ENCODE measurements at places on chromosomes 12 and 14.

- no peak for DNase-seq
These were observed 10.6 kb downstream of the SCFD1 start for GRCh38 chr14:30632730-30633129.

- no peak for DNase-seq
These were observed 1.2 kb downstream of the ALDH1L2 start for GRCh38 chr12:105083031-105083430.

DNA sequence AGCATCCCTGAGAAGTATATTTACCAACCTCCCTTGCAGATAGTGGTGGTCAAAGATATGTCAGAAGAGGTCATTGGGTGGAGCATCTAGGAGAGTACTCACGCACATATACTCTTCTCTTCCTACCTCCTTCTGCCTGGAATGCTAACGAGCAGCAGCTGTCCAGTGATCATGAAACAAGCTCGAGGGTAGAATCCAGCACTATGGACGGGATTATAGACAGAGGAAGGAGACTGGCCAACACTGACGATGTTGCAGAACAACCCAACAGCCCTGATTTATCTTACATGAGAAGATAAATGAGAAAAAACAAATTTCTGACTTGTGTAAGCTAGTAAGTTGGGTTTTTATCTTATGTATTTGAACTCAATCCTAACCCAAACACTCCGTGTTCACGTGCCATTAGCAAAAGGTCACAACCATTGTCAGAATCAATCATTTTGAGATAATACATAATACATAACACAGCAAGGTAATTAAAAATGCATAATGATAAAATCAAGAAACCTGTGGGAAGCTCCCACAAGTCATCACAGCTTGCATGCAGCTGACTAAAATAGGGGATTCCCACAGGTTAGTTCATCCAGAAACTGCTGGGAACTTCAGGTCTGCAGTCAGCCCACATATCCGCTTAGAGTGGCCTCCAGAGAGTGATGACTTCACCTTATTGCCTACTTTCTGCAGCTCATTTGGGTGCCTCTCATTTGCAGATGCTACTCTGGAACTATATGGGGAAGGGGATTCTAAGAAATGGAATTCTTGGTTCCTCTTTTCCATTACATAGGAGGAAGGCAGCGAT lies 36.3 kb upstream of the STK38L start:
- DNase-seq, result no peak

DNA sequence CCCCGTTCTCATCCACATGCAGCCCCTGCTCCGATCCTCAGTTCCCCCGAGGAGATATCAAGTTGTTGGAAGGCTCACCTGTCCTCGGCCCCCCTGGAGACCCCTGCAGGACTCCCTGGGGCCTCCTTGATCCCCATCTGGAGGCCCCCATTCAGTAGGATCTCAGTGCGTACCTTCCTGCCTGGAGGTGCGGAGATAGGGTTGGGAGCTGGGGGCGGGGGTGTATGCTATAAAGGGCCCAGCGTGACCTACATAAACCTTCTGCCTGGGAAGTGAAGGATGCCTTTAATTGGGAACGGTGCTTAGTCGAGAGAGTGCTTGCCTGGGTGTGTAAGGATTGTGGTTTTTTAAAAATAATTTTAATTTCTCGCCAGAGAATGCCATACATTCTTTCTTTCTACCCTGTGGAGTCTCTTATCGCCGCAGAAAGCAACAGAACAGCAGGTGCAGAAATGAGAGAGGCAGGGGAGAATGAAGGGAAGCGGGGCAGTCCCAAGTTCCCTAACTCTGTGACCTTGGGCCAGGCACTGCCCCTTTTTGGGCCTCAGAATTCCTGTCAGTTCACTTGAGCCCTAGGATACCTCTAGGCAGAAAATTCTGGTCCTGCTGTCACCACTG lies 153.7 kb downstream of the TSPAN9 start:
- no peak for DNase-seq

DNA sequence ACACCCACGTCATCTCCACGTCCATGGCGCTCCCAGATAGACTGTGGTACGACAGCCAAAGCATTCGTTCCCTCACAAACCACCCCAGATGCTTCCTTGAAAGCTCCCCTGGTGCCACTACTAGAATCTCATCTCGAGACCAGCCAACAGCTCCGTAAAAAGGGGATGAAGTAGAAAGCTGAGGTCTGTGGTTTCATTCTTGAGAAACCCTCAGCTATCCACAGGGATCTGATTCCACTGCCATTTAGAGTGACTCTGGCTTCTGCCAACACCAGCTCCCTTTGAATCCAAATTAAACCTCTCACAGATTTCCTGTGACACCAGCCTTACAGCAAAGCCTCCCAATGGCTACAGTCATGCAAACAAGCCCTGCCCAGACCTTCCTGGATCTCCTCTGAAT lies 18.5 kb upstream of the FOXN3 start:
- DNase-seq, result no peak

GRCh38 chr12:98651328-98651727 lies 6.2 kb downstream of the APAF1 start:
- no peak for DNase-seq

GRCh38 chr12:83573671-83574070 lies 887.0 kb downstream of the TMTC2 start:
- DNase-seq, result no peak

DNA sequence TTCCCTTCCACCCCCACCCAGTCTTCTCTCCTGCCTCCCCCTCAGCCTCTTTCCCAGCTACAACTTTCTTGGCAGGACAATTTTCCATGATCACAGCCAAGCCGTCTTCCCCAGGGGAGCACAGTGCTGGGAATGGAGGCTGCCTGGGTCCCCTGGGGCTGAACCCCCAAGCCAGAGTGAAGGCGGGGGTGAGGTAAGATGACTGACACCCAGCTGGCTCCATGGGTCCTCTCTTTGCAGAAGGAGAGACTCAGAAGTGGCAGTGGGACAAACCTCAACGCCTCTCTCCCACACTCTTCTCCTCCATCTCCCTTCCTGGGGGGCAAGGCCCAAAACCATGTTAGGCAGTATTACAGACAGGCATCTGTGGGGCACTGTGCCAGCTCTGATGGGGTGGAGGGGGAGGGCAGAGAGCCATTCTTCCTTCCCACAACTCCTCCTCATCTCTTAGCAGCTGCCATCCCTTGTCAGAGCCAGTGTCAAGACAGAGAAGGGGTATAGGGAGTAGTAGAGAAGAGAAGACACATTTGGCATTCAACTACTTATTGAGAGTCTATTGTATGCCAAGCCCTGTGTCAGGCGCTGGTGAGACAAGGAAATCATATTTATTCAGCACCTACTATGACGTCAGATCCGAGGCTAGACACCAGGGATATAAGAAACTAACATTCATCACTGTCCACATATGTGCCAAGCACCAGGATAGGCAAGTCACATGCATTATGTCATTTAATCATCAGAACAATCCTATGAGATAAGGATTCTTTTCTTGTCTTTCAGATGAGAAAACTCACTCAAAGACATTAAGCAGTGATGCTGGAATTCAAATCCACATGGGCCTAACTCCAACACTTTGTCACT lies 3.6 kb downstream of the ITGA7 start:
- no peak for DNase-seq

DNA sequence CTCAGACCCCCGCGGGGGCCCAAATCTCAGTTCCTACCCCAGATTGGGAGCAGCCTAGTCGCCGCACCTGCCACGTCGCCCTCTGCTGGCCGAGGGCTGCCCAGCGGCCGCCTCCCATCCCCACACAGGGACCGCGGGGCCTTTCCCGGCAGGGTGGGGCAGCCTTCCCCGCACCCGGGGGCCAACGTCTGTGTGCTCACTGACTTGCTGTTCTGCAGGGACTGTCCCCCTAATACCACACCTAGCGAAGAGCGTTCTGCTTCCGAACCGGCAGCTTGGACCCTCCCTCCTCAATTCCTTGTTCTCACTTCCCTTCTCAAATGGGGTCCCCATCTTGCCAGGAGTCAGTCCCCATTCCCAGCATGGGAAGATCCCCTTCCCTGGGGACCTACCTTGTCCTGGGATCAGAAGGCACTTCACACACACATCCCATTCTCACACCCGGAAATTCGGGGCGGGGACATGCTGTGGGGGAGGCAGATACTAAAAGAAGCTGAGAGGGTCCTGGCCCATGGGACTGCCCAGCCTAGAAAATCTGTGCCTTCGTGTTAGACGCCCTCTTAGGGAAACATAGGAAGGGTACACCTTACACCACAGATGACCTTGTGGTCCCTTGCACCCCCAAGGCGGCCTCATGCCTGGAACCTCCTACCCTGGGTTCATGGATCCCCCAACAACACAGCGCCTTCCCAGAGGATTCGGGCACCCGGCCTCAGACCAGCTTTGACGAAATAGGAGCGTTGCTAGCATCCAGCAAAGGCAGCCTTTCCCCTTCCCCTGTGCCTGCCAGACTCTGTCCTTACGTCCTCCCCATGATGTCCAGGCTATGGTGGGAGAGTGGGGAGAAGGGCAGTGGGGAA lies 16.4 kb downstream of the ACVRL1 start:
- DNase-seq, result peak; percentile 76

GRCh38 chr14:104722938-104723650 lies 935 bp upstream of the ADSS1 start:
- DNase-seq, result no peak

- DNase-seq, result no peak
These were observed 17.3 kb upstream of the ALDH2 start for GRCh38 chr12:111749391-111749790.

- no peak for DNase-seq
These were observed 15.3 kb downstream of the COL2A1 start for GRCh38 chr12:47989023-47989417.

GRCh38 chr14:102811254-102811963 lies 34.2 kb downstream of the TRAF3 start:
- DNase-seq, result no peak

GRCh38 chr12:20262119-20262518 lies 106.2 kb upstream of the PDE3A start:
- no peak for DNase-seq

GRCh38 chr14:77303417-77304156 lies 17.1 kb downstream of the POMT2 start:
- DNase-seq, result no peak

GRCh38 chr14:31341280-31341679 lies 79.1 kb downstream of the HEATR5A start:
- no peak for DNase-seq

DNA sequence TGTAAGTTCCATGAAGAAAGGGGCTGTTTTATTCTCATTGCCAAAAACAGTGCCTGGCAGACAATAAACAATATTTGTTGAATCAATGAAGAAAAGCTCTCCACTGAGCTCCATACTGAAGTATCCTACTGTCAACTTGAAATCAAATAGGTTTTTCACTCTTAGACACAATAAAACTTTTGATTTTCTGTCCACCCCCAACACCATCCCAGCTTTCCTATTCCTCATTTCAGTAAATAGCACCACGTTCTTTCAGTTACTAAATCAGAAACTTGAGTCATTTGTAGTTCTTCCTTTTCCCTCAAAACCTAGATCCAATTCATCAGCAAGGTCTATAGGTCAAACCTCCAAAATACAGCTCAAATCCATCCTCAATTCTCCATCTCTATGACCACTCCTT lies 113.3 kb downstream of the PTGER2 start:
- DNase-seq, result no peak

- no peak for DNase-seq
These were observed 190.0 kb downstream of the MDGA2 start for GRCh38 chr14:47485421-47485820.

- DNase-seq, result no peak
These were observed 484.0 kb downstream of the ETNK1 start for GRCh38 chr12:23108957-23109356.

GRCh38 chr12:51122844-51123243 lies 39.4 kb upstream of the CSRNP2 start:
- no peak for DNase-seq

DNA sequence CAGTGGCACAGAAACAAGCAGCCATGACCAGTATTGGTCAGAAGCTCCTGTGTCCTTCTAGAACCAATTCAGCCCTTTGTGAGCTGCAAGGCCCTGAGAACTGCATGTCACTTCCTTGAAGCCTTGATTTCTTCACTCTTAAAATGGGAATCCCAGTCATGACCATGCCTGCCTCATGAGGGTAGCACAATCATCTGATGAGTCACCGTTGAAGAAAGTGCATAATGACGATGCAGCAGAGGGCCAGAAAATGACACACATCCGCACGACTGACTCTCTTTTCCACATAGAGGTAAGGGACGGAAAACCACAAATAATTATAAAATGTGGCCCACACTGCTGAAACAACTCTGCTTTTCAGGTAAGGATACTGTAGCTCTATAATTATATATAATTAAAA lies 777.4 kb downstream of the BCL11B start:
- no peak for DNase-seq

DNA sequence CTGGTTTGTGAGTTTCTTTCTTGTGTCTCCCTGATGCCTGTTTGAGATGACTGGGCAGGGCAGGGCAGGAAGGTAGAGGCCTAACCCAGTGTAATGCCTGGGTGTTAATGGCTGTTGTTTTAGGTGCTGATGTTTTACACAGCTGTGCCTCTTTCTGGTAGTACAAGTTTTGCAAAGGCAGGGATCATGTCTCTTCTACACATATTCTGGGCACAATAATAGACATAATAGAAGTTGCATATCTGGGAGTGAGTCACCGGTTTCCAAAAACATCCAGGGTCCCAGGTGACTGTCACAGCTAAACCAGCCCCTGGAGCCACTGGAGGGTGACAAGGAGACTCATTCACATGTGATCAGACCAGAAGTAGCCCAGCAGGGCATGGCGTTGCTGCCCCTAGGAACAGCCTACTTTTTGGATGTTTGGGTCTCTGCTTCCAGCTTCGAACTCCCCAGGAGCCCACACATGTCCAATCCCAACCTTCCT lies 18.1 kb downstream of the TPCN1 start:
- no peak for DNase-seq

- DNase-seq, result no peak
These were observed 22.2 kb upstream of the HSPB8 start for GRCh38 chr12:119156401-119157044.

Data from activated T-cell treated with anti-CD3 and anti-CD28 coated beads, Interleukin-2, amount 50 U/mL, for 24 hours (primary cell).